Posterior vena cava (tissue), 2 donors: ENCODE measurements at places on chromosomes 7 and 10. TPM values are rescaled to one million over a fixed set of nuclear protein-coding genes. Genes with fewer than 3 reads are reported as not detected.

DNA sequence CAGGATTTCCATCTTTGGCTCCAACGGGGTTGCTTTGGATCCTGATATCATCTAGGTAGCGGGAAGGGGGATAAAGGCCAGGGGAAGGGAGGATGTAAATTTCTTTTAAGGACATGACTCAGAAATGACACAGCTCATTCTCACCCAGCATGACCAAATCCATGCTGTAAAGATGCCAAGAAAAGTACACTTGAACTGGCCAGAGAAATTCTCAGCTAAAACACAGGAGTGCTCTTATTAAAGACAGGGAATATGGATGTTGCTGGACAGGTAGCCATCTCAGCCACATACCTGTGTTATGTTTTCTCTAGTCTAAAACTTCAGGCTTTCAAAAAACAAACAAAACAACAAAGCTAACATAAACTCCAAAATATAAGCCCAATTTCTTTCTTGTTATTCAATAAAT, 68.3 kb downstream of the NAMPT start:
- DNase-seq = no peak

Gene C10orf105
- total RNA-seq = 0.24 TPM

Gene ELN
- 999 TPM for total RNA-seq

Gene SCD
- 14.9 TPM for total RNA-seq
